ENCODE measurements at places on chromosomes 4 and X.

DNA sequence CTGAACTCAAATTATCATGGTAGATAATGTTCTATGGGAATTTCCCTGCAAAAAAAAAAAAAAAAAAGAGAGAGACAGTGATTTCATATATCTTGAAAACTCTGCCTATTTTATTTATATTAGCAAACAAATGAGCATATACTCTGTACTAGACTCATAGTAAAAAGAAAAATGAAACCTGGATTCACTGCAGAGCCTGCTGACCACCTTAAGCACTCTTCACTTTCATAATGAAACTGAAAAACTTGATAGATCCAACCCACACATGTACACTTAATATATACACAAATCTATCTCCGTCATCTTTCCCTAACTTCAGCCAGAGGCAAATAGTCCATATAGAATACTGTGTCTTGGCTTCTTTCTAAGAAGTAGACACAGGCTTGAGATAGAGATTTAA lies 226.1 kb upstream of the KCNIP4 start:
- DNase-seq: no peak

- DNase-seq: no peak
Observed at GRCh38 chrX:150364347-150365050, 1.4 kb downstream of the MAMLD1 start.

DNA sequence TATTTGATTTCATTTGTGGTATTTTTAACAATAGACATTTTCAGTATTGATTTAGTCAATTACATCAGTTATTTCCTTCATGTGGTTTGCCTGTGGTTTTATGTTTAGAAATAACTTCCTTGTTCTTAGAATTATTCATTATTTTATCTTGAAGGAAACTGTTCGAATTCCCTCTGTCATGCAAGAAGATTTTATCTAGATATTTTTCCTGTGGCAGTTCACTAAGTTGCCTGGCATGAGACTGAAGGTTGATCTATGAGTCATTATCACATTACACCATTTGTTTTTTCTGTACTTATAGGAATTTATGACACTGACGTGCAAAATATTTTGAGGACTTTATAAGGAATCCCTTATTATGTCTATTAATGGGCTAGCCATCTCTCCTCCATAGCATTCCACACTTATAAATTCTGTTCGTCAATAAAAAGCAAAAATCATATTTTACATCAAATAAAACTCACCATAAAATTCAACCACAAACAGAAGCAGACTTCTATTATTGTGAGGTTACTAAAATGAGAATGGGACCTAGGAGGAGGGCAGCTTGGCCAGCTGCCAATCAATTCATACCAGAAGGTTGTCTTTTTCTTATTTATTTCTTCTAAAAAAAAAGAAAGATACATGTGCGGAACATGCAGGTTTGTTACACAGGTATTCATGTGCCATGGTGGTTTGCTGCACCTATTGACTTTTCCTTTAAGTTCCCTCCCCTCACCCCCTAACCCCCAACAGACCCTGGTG lies 179.0 kb downstream of the KCNIP4 start:
- no peak for DNase-seq

GRCh38 chrX:97938706-97939105 lies 1055.0 kb downstream of the RPA4 start:
- no peak for DNase-seq

DNA sequence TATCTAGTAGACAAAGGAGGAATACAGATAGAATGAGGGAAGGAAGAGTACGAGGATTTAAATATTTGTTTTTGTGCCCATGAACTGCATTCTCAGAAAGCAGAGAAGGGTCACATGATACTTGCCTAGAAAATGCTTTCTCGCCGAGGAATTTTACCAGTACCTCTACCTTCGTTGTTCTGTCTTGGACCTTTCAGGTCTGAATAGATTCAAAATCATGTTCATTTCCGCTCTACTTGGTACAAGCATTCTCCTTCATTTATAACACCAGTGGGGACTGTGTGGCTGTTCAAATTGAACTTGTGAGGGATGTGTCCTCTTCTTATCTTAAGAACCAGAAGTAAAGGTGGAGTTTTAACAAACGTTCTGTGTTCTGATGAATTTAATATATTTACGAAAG lies 1.9 kb downstream of the USP38 start:
- DNase-seq: no peak

GRCh38 chr4:95161781-95162469 lies 386.8 kb downstream of the UNC5C start:
- DNase-seq: no peak

DNA sequence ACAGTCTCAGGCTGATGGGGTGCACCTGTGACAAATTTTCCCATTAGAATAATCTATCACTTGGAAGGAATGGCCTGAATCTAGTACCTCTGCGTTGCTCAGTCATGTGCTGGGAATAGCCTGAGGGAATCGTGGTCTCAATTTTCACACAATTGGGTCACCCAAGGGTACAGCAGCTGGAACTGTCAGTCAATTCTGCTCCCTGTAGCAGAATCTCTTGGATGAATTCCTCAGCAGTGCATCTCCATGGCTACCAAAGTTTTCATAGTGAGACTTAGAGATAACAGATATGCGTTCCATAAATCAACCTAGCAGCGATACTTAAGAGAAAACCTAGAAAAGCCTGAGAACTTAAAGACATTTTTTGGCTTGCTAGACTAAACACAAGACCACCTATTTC lies 288.7 kb upstream of the CTSO start:
- DNase-seq: no peak
